ENCODE measurements at places on chromosomes 5 and 9. TPM values are rescaled to one million over a fixed set of nuclear protein-coding genes. Genes with fewer than 3 reads are reported as not detected.

GHR gene
- total RNA-seq: 0.75 TPM

FANCG gene
- total RNA-seq: 6.1 TPM

MAN2A1 gene
- total RNA-seq: 92.2 TPM

GCNT4 gene
- 0.35 TPM for total RNA-seq

TAF11L8 gene
- not detected for total RNA-seq

SLC45A2 gene
- 0.05 TPM for total RNA-seq

PCDHB6 gene
- 1.5 TPM for total RNA-seq

DND1 gene
- 0.52 TPM for total RNA-seq

STK32A gene
- 5.2 TPM for total RNA-seq

TUSC1 gene
- 18.6 TPM for total RNA-seq

KDM3B gene
- 41.4 TPM for total RNA-seq

PDGFRB gene
- 26.1 TPM for total RNA-seq

PCDHGA1 gene
- 5.2 TPM for total RNA-seq

IQGAP2 gene
- not detected for total RNA-seq

PCDHB2 gene
- total RNA-seq: 20.3 TPM

SLC46A2 gene
- not detected for total RNA-seq

LOX gene
- 8.1 TPM for total RNA-seq

TPPP gene
- total RNA-seq: 0.10 TPM

MED10 gene
- 13.3 TPM for total RNA-seq

NUTM2F gene
- not detected for total RNA-seq

OMD gene
- total RNA-seq: not detected

KIAA1958 gene
- 1.8 TPM for total RNA-seq

LRRTM2 gene
- total RNA-seq: not detected

Data from myocyte (in vitro differentiated cells).